ENCODE measurements at places on chromosomes 5 and 9.

DNA sequence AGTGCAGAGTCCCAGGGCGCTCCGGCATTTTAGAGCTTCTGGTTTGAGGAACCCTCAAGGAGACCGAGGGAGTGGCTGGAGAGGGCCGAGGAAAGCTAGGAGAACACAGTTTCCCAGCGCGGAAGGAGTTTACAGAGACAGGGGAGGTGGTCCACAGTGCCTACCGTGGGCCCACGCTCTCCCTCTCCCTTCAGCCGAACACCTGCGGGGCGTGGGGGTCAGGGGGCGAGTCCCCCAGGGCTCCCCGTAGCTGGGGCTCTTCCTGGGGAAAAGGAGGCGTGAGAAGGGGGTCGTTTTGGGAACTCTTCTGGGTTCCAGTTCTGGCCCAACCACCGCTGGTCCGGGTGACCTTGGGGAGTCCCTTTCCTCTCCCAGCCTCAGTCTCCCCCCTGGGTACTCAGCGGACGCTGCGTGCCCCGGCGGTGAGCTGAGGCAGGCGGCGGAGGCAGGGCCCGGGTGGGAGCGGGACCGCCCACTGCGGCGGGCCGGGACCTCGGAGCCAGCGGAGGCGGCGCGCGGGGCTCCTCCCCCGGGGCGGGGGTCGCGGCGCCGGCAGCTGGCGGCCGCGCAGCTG is 368 bp upstream of the FRMPD1 start:
- no peak for DNase-seq

DNA sequence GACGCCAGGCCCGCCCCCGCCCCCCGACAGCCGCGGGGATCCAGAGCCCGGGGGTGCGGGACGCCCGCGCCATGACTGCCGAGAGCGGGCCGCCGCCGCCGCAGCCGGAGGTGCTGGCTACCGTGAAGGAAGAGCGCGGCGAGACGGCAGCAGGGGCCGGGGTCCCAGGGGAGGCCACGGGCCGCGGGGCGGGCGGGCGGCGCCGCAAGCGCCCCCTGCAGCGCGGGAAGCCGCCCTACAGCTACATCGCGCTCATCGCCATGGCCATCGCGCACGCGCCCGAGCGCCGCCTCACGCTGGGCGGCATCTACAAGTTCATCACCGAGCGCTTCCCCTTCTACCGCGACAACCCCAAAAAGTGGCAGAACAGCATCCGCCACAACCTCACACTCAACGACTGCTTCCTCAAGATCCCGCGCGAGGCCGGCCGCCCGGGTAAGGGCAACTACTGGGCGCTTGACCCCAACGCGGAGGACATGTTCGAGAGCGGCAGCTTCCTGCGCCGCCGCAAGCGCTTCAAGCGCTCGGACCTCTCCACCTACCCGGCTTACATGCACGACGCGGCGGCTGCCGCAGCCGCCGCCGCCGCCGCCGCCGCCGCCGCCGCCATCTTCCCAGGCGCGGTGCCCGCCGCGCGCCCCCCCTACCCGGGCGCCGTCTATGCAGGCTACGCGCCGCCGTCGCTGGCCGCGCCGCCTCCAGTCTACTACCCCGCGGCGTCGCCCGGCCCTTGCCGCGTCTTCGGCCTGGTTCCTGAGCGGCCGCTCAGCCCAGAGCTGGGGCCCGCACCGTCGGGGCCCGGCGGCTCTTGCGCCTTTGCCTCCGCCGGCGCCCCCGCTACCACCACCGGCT is 1.0 kb downstream of the FOXE1 start:
- no peak for DNase-seq

GRCh38 chr5:135217669-135218485 is 181.2 kb downstream of the MACROH2A1 start:
- DNase-seq: no peak

DNA sequence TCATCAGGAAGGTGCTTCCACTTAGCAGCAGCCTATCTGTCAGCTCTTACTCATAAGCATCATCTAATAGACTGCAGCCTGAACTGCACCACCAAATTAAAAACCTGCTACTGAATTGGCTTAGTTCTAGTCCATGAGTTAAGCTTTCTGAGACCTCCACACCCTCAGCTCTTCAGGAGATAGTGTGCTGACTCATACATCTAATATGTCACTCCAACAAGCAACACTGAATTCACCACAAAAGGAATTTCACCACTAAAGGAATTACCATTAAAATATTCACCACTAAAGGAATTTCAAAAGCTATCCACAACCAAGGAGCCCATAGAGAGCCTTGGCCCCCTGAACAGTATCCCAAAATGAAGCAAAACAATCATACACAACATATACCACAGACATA is 418.5 kb upstream of the RORB start:
- DNase-seq: no peak

DNA sequence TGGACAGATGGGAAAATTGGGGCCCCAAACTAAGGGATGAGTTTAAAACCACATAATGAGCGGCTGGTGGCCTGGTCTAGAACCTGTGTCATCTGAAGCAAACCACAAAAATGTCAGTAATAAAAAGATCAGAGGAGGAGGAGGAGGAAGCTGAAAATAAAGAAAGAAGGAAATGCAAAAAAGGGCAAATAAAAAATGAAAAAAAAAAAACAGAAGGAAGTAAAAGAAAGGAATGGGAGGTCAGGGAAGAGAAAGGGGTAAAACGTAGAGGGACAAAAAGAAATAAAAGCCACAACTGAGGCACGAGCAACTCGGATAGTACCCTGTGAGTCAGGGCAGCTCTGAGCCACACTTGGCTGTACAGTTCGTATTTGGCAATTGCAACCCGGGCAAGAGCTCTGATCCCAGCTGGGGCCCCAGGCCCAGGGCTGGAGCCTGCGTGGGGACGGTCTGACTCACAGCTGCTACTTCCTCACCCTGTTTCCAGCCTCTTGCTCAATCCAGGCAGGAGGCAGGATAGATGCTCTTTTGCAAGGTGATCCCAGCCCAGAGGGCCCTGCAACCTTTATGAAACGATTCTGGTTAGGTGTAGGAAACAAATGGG is 137.9 kb upstream of the TRIM32 start:
- peak; percentile 92 for DNase-seq

DNA sequence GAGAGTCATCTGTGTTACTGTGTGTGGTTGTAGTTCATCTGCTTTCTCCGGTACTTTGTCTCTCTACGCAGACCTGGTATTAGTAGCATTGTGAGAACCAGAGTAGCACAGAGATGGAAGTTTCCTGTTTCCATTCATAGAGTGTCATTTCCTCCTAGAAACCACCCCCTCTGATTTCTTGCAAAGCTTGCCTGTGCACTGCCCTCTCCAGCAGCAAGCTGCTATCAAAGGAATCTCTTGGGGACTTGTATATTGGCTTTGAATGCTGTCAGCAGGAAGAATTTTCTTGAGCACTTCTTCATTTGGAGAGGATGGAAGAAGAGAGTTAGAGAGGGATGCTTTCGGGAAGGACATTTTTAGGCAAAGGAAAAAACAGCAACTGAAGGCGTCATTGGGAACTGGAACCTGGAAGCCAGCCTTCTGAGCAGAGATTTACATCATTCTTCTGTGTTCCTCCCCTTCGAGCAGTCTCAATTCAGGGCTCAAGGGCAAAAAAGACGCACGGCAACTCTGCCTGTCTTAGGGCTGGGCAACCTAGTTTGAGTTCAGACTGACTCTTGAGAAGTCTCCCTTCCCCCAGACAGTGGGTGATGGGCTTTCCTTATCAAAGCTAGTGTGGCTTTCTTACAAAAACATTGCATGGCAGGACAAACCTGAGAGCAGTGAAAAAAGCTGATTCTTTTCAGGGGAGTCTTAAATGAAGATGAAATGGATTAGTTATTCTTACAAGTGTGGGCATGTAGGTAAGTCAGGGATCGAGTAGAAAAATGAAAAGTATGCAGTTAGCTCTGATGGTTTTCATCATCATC is 226.3 kb downstream of the AOPEP start:
- no peak for DNase-seq

DNA sequence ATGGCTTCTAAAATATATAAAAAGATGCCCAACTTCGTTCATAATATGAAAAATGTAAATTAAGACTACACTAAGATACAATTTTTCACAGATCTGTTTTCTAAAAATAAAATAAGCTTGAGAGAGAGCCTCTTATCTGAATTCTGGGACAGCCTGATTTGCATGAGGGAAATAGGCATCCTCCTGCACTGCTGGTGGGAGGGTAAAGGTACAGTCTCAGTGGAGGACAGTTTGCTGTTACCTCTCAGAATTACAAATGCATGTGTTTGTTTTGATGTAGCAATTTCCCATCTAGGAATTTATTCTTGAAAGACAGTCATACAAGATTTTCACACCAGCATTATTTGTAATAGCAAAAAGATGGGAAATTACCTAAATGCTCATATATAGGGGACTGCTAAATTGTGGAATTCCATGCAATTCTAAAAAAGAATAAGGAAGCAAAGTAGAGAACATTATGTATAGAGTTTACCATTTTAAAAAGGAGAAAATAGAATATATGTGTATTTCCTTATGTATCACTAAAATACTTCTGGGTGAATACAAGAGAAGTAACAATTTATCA is 75.7 kb downstream of the ZSWIM6 start:
- DNase-seq: no peak

DNA sequence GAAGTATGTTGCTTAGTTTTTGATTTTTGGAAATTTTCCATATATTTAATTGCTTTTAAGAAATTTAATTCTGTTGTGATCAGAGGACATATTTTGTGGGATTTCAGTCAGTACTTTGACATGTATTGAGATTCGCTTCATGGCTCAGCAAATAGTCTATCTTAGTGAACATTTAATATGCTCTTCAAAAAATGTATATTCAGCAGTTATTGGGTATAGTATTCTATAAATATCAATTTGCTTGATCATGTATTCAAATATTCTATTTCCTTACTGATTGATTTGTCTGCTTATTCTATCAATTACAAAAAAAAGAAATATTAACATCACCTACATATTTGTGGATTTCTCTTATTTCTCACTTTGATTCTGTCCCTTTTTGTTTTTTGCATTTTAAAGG is 79.5 kb upstream of the HAND1 start:
- DNase-seq: no peak

- DNase-seq: peak; percentile 20
These were observed 64.8 kb downstream of the SMIM23 start for GRCh38 chr5:171850324-171850947.

DNA sequence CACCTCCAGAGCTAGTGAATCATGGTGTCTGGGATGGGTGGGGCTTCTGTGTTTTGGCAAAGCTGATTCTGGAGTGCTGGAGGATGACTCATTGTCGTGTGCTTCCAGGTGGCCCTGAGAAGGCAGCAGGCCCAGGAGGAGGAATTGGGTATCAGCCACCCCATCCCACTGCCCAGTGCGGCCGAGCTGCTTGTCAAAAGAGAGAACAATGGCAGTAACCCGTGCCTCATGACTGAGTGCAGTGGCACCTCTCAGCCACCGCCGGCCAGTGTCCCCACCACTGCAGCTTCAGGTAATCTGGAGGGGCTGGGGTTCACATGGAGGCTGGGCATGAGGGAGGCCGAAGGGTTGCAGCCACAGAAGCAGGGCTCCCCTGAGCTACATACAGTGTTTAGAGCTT is 5.4 kb downstream of the DMRT1 start:
- no peak for DNase-seq

GRCh38 chr9:121568343-121569265 is 69.0 kb upstream of the GGTA1 start:
- DNase-seq: no peak

DNA sequence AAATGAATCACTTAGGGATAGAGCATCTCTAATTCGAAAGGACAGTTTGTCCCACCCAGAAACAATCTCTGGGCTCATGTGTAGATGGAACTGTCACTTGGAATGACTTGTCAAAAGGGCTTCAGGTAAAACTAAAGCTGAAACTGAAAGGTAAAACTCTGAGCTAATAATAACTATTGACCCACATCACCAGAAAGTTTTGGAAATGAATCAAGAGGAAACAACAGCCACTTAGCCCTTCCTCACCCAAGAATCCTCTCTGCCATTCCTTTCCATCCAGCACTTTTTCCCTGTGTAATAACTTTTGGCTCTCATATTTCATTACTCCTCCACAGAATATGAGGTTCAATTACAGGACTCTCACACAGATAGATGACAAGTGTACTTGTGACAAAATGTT is 14.0 kb upstream of the GLRX start:
- no peak for DNase-seq

GRCh38 chr9:137226338-137227053 is 806 bp upstream of the RNF224 start:
- DNase-seq: no peak

- no peak for DNase-seq
These were observed 143.7 kb upstream of the FSTL4 start for GRCh38 chr5:133756036-133756435.

DNA sequence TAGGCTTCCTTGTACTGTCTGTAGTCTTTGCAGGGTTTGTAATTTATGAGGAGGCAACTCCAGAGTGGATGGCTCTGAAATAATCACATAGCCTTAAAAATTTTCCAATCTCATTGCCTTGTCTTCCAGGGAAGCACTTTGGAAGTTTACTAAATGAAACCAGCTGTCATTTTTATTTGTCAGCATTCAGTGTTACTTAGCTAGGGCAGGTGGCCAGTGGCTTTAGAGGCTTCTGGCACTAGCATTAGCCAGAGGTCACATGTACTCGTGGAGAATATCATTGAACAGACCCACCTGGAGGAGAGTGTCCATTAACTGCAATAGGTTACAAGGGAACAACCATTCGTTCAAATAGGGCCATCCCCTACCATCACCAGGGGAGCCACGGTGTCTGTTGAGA is 160.3 kb upstream of the SLC28A3 start:
- no peak for DNase-seq

DNA sequence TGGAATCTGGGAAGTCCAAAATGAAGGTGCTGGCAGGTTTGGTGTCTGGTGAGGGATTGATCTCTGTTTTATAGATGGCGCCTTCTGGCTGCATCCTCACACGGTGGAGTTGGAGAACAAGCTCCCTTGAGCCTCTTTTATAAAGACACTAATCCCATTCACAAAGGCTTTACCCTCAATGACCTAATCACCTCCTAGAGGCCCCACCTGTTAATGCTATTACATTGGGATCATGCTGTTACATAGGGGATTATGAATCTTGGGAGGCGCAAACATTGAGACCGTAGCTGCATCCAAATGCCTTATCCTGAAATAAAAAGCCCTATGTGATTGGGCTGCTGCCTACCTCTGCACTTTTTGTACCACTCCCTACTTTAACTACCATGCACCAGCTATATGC is 197.1 kb upstream of the HMHB1 start:
- no peak for DNase-seq

DNA sequence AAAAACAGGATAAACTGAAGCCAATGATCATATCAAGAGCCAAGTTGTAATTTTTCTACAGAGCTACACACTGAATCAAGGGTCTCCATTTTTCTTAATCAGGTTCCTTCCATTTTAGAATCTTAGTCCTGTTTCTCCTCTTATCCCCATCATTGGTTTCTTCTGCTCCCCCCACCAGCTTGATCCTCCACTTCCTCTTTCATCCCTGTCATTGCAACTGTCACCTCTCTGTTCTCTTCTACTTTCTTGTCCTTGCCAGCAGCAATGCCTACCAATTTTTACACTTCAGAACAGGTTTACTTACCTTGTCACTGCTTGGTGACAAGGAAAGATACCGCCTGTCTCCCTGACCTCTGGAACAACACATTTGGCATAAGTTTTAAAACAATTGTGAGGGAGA is 97.3 kb downstream of the CFAP90 start:
- no peak for DNase-seq

Data from brain microvascular endothelial cell (primary cell).